ENCODE measurements at places on chromosomes 7 and 10. TPM values are rescaled to one million over a fixed set of nuclear protein-coding genes. Genes with fewer than 3 reads are reported as not detected.

DNA sequence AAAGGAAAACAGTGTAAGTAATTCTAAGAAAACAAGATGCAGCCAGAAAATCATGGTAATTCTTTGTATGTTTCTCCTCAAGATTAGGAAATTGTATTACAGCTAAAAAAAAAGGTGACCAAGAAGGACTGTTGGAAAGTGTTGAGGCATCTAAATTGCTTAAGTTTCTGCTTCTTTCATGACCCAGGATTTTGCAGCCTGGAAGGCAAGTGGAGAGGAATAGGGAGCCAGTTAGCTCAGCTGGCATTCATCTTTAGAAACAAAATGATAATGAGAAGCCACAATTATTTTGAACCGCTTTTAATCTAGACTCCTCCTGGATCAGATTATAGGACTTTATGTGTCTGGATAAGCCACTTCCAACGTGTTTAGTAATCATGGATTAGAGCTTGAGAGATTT lies 56.8 kb upstream of the TMEM229A start:
- no peak for DNase-seq

DNA sequence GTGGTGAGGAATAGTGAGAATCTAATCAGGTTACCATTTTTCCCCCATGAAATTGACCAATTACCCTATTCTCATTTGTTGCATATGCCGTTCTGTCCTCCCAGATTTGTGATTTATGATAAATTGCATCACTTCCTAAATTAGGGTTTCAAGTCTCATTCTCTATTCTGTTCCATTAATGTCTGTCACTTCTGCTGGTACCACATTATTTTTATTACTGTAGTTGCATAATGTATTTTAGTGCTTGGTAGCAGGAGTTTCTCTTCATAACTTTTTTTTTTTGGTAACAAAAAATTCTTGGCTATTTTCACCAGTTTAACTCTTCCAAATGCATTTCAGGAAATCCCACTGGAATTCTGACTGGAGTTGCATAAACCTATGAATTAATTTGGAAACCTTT lies 44.0 kb upstream of the FAM133B start:
- no peak for DNase-seq

GRCh38 chr10:132058793-132059759 lies 6.7 kb upstream of the JAKMIP3 start:
- no peak for DNase-seq

DNA sequence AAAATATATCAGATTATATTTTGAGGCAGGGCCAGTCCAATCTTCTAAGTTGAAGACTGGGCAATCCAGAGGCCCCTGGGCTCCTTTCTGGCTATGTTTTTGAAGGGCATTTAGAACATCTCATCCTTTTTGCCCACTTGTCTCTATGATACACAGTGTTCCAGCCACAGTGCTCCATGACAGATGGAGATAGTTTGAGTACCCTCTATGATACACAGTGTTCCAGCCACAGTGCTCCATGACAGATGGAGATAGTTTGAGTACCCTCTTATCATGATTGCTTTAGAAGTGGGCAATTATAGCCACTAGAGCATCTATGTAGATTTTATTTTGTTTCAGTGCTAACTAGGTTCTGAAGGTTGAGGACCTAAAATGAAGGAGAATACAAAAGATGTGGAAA lies 33.1 kb upstream of the A1CF start:
- DNase-seq, result no peak

- DNase-seq, result no peak
Observed at GRCh38 chr7:1466524-1467271, 7.4 kb upstream of the MICALL2 start.

GRCh38 chr10:77863446-77863845 lies 63.1 kb downstream of the DLG5 start:
- no peak for DNase-seq

DNA sequence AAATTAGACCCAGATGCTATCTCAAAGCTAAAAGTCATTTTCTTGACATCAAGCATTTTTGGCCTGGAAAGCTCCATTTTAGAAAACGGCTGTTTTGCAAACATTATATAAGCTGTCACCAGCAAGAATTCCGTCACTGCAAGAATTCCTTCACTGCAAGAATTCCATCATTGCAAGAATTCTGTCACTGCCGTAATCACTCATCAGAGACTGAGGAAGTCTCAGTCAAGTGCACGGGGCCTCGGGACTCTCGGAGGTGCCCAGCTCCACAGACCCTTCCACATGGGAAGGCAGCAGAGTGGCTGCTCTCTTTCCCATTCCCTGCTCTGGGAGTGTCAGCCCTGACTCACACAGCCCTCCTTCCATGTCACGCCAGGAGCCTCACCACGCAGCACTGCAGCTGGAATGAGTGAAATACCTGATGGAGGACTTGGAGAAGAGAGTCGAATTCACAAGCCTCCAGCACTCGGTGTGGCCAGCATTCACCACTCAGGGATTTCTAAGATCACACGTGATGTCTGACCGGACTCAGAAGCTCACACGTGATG lies 168.3 kb downstream of the PTPRN2 start:
- DNase-seq, result no peak

- DNase-seq, result no peak
Observed at GRCh38 chr7:113256883-113257531, 138.7 kb upstream of the SMIM30 start.

DNA sequence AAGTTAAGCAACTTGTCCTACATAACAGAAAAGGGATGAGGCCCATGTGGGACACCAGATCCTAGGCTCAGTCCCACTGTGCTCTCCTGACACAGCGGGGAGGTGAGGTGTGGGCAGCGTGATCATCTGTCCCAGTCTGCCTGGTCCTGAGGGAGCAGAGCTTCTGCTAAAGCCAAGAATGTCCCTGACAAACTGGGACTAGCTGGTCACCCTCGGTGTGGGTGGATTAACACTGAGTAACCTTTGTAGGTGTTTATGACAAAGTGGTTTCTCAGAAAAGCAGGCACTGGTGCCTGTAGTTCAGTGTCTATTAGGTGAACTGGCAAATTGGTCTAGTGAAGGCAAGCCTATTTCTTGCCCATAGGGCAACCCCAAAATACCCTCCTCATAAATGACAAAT lies 127.8 kb upstream of the HABP2 start:
- DNase-seq, result no peak

DNA sequence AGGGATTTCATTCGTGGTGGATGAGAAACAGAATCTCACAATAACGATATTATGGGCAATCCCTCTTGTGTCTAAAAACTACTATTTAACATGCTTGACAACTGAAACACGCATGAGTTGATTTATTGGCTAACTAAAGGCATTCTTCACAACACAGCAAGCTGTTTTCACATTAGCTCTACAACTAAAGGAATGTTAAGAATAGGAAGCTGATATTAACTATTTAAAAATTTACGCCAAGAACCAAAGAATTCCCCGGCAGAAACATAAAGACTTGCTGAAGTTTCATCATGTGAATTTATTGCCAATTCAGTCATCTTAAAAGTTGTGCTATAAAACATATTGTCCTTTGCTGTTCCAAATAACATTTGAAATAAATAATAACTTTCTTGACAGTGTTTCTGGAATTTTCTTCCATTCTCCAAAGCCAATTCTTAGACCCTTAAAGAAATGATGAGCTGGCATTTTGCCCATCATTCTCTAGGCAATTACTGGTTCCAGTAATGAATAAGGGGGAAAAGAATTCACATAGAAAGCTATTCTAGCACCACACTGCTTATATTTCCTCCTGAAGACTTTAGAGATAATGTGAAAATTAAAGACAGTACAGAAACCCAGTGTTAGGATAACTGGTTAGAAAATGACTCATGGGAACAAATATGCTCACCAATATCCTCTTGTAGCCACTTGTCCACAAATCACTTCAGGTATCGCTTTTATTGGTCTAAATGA lies 233.1 kb downstream of the PARD3 start:
- no peak for DNase-seq

DNA sequence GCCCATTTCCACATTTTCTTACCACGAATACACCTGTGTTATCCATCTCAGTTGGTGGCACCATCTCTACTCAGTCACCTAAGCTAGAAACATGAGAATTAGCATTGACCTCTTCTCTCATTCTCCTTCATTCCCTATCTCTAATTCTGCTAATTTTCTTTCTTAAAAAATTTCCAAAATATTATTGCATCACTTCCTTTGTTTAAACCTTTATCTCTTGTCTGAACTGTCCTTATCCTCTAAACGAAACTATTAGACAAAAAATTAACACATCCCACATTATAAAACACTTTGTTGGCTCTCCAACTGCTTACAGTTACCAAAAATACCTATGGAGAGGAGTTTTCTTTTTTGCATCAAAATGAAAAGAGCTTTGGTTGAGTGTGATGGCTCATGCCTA lies 18.3 kb downstream of the TAF3 start:
- no peak for DNase-seq

GRCh38 chr10:29012926-29013554 lies 275.8 kb upstream of the LYZL1 start:
- no peak for DNase-seq

DNA sequence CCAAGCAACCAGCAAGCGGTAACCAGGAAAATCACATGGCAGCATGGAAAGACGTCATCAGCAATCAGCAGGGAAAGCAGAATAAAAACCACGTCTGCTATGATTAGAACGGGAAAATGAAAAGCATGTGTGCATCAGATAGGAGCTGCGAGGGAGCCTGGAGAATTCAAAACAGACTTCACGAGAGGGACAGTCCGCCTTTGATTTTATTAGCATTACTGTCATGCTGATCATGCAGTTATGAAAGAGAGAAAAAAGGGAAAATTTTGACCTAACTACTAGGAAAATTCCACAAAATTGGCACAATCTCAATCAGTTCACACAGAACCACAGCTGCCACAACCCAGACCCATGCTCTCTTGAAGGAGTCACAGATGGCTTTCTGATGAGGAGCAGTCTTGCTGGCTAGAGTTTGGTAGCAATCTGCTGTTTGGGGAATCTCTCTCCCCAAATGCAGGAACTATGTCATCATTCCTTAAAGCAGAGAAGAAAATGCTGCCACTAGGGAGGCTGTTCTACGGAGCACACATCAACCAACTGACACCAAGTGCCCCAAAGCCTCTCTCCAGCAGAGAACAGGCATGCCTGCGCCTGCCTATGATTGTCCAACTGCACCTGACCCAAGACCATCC lies 295.9 kb downstream of the TNS3 start:
- DNase-seq, result no peak

GRCh38 chr10:61217851-61218565 lies 235.2 kb downstream of the TMEM26 start:
- no peak for DNase-seq

- DNase-seq, result no peak
Observed at GRCh38 chr7:3264693-3265339, 36.2 kb upstream of the SDK1 start.

DNA sequence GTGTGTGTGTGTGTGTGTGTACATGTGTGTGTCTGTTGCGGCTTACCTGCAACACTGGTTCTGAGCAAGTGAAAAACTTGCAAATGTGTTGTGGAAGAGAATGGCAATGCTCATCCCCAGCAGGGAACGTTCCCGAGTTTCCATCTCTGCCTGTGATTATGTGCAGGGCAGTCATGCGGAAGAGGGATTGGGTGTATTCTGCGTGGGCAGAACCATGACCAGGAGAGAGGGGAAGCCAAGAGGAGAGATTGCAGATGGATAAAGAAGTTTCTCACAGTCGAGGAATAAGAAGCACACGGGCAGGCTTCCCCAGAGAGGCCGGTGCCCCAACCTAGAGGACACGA lies 99.9 kb downstream of the CTBP2 start:
- DNase-seq, result no peak

DNA sequence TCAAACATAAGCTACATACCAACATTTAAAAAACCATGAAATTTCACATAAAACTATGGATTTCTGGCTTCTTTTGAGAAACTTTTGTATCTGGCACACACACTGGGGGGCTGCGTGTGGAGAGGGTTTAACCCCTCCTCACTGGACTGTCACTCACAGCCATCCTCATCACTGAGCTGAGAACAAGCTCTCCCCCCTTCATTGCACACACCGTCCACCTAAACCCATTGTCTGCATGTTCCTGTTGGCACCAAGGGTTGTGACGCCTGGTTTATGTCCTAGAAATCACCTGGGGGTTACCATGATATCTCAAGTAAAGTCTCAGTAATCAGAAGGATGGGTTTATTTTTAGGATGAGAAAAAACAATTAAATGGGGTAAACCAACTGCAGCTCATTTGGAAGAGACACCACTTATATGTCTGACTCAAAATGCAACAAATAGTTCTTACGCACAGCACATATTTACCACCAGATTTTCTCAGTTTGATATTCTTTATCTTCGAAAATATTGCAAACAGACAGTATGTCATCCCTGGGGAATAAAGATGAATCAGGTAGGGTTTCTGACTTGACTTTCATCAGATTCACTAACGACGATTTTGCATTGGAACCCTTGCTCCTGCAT lies 218.5 kb upstream of the KLF6 start:
- DNase-seq, result no peak

DNA sequence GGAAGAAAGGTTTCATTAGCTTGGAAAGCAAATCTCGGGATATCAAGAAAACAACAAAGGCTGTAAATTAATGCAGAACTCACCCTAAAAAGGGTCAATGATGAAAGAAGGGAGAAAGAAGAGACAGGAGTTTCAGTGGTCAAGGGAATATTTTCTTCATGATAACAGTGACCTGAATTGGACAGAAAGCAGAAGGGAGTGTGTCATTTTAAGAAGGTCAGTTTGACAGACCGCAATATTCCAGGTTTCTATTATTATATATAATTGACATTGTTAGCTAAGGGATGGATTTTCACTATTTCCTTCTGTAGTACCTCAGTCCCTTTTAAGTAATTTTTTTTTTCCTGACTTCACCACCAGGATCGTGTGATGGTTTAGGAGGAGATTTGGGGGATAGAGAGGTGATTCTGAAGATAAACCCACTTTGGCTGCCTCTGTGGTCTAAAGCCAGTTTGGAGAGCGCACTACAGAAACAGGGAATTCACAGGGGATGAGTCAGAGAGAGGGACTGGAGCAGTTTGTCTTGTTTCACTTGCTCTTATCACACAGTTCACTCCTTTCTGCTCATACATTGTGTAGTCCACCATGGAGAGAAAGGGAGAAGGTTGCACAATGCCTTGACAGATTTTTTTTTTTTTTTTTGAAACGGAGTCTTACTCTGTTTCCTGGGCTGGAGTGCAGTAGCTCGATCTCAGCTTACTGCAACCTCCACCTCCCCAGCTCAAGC lies 417.9 kb downstream of the AUTS2 start:
- no peak for DNase-seq

- DNase-seq, result no peak
Observed at GRCh38 chr10:119784340-119785067, 58.7 kb downstream of the INPP5F start.

TAS2R41 gene
- not detected for total RNA-seq

AEBP1 gene
- total RNA-seq, result not detected

CDK1 gene
- 193 TPM for total RNA-seq

PLEKHA8 gene
- 18.3 TPM for total RNA-seq

XRCC2 gene
- 9.4 TPM for total RNA-seq

ENTPD1 gene
- total RNA-seq, result not detected

HTR5A gene
- not detected for total RNA-seq

IGF2BP3 gene
- total RNA-seq, result 78.9 TPM

CYP26C1 gene
- 0.23 TPM for total RNA-seq

GALNT11 gene
- 25.8 TPM for total RNA-seq

BMPER gene
- 3.0 TPM for total RNA-seq

GCC1 gene
- 19.5 TPM for total RNA-seq
